ENCODE measurements at places on chromosomes 1 and 21.

GRCh38 chr1:186183219-186183618 is 191.8 kb downstream of the TPR start:
- DNase-seq: peak; percentile 69

DNA sequence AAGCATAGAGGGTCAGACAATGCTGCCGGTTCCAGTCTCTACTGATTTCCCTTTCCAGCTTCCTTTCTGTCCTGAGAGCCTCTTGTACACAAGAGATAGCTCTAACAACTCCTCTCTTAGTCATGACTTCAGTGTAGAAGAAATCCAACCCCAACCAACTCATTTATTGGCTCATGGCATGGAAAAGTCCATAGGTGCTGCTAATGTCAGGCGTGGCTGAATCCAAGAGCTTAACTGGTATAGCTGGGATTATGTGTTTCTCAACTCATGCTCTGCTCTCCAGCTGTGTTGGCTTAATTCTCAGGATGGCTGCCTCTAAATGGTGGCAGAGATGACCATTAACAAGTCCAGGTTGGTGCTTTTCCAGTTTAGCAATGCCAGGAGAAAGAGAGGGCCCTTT is 12.4 kb upstream of the THRAP3 start:
- DNase-seq: peak; percentile 34

GRCh38 chr1:68904477-68904876 is 407.6 kb upstream of the DEPDC1 start:
- DNase-seq: no peak

GRCh38 chr1:169546087-169546995 is 39.9 kb downstream of the F5 start:
- DNase-seq: peak; percentile 82

DNA sequence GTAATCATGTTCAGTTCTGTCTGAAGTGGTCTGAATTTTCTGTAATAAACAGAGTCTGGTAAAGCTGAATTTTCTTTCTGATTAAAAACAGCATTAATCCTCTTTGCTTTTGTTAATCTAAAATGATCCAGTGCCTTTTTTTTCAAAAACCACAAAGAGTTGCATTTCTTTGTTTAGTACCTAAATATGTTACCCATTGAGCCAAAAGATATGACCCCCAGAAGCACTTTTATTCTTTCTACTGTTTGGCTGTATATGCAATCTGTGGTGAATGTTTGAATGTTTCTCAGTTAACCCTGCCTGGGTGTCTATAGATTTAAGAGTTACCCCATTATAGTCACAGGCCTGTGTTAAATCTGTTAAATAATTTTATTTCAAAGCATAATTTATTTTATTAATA is 394.8 kb downstream of the PTPRC start:
- DNase-seq: no peak

GRCh38 chr21:34744801-34745200 is 76.0 kb downstream of the CLIC6 start:
- DNase-seq: no peak
